ENCODE measurements at places on chromosomes 4 and X.

DNA sequence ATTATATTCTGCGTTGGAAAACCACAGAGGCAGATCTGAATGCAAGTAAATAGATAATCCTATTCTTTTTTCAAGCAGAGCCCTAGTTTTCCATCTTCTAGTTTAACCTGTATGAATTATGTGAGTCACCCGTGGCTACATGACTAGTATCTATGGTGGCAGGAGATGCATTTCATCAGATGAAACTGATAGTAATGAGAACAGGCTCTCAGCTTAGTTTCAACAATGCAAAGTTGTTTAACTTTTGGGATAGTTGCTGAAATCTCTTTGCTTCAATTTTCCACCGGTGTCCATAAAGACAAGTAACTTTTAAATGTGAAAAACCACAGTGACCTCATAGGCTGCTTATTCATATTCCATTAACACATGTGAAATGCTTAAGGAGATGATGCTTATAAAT, 1317.4 kb upstream of the TENM3 start:
- no peak for DNase-seq

- peak; percentile 12 for DNase-seq
Measured at GRCh38 chr4:10180927-10181744, 64.5 kb upstream of the WDR1 start.

DNA sequence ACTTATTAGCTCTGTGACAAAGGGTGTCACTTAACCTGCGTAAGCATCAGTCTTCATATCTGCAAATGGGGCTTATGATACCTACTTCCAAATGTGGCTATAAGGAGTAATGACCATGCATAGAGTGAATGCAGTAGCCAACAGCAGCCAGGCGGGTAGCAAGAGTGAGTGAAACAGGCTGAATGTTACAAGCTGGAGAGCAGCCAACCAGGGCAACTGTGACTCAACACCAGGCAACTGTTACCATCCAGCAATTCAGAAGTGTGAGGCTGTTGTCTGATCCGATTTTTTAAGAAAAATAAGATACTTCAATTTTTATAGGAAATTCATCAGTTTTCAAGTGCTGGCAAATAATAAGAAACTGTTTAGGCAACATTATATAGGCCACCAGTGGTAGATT, 270.2 kb upstream of the TAPT1 start:
- no peak for DNase-seq

GRCh38 chrX:9676738-9677097, 88.9 kb downstream of the GPR143 start:
- DNase-seq: no peak

DNA sequence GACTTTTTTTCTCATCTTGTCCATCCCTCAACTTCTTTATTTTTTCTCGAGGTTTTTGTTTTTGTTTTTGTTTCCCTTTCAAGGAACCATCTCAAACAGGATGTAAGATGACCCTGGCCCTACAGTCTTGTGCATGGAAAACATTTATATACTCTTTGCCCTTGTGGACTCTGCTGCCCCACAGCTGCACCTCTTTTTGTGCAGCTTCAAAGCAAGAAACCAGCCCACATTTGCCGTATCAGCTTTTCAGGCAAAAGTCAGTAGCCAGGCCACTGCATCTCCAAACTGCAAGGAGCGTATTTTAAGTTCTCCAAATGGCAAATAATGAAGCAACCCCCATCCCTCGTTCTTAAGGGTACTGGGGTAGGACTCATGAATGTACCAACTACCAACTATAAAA, 756.5 kb downstream of the C4orf33 start:
- DNase-seq: no peak

DNA sequence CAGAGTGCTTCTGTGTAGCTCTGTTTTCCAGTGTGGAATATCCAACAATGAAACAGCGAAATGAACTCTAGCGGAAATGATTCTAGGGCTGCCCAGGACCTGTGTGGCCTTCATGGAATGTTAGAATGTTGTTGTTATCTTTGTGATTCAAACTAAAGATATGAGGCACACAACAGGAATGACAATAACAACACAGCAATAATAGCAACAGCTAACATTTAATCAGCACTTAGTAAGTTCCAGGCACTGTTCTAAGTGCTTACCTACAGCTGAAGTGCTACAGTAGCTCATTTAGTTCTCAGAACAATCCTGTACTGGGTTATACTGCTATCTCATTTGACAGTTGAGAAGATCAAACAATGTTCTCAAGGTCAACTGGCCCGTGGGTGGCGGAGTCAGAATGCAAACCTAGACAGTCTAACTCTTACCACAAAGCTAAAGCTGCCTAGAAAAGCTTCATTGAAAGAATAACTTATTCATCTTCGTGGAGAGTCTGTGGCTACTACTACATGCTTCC, 63.7 kb downstream of the MAML3 start:
- DNase-seq: no peak

DNA sequence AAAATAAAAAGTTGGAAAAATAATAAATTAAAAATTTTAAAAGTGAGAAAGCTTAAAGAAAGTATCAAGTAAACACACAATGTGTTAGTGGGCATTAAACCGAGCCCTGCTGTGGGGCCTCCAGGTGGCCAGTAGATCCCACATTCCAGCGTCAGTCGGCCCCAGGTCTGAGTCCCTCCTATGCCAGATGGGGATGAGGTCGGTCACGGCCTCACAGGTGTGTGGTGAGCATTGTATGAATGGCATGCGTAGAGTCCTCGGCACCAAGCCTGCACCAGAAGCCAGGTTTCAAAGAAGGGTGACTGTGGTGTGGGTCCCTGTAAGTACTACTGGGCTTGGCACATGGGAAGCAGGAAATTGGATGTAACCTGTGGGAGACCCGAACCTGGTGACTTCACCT, 75.6 kb upstream of the MSX1 start:
- DNase-seq: no peak

DNA sequence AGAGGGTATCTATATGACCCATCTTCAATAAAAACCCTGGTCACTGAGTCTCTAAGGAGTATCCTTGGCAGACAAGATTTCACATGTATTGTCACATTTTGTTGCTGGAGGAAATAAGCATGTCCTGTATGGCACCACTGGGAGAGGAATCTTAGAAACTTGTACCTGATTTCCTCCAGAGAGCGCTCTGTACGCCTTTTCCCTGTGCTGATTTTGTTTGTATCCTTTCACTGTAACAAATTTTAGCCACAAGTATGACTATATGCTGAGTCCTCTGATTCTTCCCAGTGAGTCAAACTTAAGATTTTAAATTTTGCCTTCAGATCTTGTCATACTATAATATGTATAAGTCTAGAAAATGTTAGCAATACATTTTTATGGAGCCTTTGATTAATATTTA, 102.8 kb downstream of the ITIH6 start:
- no peak for DNase-seq

- no peak for DNase-seq
Measured at GRCh38 chrX:40007131-40007755, 90.5 kb downstream of the BCOR start.

GRCh38 chr4:52358883-52359321, 300.2 kb downstream of the USP46 start:
- DNase-seq: no peak

- no peak for DNase-seq
Measured at GRCh38 chr4:6916587-6917460, 7.2 kb downstream of the TBC1D14 start.

GRCh38 chr4:55358668-55359067, 12.6 kb downstream of the SRD5A3 start:
- peak; percentile 56 for DNase-seq

- no peak for DNase-seq
Measured at GRCh38 chr4:139189972-139190371, 13.0 kb upstream of the ELF2 start.

DNA sequence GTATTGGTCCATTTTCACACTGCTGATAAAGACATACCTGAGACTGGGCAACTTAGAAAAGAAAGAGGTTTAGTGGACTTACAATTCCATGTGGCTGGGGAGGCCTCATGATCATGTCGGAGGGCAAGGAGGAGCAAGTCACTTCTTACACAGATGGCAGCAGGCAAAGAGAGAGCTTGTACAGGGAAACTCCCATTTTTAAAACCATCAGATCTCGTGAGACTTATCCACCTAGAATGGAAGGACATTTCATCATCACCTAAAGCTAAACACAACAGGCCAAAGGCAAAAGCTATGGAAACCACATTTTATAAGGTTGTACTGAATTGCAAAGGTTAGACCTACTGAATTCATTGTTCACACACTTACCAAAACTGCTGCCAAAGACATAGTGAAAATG, 6.0 kb upstream of the SLC25A43 start:
- no peak for DNase-seq

GRCh38 chr4:105560421-105560848, 8.0 kb downstream of the ARHGEF38 start:
- no peak for DNase-seq

DNA sequence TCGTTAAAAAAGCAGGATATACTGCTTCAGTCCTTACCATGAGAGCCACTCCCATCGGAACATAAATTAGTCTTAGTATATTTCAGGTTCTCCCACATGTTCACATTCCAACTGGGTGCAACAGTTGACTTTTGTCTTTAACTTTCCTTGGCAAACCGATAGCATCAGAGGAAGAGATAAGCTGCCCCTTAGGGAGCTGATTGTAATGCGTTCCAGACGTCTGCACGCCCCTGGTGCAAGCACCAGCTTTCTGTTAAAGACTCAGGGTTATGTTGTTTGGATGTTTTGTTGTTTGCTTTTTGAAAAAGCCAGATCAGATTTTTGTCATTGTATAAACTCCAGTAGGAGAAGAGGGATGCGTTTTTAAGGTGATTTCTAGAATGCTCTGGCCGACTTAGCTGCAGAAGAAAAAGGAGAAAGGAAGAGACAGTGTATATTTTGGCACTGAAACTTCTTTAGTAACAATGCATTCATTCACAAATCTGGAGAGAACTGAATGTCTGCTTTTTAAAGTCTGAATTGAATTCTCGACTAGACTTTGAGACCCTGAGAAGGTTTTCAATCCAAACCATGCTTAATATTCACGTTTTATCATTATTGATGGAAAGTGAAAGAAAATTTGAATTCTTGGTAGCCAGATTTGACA, 160.9 kb downstream of the CBR4 start:
- DNase-seq: no peak

DNA sequence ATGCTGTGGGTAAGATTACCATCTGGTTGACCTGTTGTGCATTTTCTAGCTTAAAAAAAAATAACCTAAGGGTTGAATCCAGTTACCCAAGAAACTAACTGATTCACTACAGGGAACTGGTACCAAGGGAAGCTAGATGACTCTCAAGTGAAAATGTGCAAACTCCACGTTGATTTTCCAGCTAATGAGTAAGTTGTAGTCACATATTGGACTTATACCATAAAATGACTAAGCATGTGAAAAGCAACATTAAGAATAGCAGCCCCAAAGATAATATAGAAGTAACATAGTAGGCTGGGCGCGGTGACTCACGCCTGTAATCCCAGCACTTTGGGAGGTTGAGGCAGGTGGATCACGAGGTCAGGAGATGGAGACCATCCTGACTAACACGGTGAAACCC, 270.9 kb downstream of the SPRY1 start:
- DNase-seq: no peak

- no peak for DNase-seq
Measured at GRCh38 chr4:91958596-91958995, 345.2 kb upstream of the GRID2 start.

DNA sequence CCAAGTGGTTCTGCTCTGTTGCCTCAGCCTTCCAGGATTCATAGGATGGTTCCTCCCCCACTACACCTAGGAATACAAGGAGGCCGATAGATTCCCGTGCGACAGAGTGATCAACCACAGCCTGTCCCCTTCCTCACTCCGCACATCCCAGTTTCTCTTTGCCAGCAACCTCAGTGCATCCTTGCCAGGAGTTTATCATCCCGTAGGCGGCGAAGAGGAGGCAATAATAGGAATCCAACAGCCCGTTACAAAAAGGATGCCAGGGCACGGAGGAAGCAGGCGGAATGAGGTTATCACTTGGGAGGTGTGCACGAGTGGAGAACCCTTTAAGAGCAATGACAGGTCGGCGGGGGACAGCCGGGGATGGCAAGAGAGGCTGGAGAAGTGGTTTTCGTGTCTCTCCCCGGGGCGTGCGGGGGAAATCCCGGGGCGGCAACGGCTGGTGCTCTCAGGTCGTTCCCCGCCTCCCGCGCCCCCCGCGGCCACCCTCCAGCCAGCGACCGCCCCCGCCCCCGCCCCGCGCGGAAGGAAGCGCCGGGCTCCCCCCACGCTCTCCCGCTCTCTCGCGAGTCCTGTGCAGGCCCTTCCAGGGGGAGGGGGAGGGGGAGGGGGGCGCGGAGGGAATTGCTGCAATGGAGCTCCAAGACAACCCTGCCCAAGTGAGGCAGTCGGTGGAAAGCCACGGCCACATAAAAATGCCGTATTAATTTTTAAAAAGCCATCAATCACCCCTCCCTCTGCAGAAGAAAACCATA, 1.6 kb downstream of the PPP3CA start:
- peak; percentile 73 for DNase-seq

- no peak for DNase-seq
Measured at GRCh38 chr4:153523164-153523796, 57.1 kb downstream of the TMEM131L start.

GRCh38 chr4:122453384-122453995, 3.0 kb downstream of the IL2 start:
- no peak for DNase-seq

GRCh38 chr4:138672393-138672976, 343.1 kb upstream of the NOCT start:
- DNase-seq: no peak

DNA sequence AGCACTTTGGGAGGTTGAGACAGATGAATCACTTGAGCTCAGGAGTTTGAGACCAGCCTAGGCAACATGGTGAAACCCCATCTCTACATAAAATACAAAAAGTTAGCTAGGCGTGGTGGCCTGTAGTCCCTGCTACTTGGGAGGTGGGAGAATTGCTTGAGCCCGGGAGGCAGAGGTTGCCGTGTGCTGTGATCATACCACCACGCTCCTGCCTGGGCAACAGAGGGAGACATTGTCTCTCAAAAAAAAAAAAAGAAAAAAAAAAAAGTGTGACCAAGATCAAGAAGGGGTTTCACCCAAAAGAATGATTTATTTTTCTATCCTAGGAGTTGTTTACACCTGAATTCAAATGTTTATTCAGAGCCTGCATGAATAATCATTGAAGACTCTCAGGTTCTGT, 572.4 kb upstream of the GALNT7 start:
- no peak for DNase-seq

DNA sequence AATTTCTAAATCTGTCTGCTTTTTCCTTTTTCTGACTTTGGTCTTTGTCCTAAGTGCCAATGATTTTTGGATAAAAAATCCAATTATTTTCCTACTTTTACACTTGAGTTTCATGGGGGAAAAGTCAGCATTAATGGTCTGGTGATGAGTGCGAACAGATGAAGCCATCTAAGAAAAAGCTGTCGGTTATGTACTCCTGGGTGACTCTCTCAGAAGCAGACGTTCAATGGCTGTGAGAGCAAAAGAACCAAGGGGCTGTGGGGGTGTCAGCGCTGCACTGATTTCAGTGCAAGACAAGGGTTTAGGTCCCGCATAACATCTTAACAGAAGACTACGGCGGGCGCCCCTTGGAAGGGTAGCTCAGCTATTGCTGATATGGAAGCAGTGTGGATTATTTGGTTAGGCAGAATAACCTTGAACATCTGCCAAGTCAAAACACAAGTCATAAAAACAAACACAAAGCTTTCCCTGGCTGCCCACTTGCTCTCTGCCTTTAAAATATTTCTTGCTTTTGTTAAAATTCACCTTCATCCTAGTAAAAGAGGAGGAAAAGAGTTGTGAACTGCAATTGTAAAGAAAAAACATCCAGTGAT, 240.5 kb downstream of the MAML3 start:
- DNase-seq: no peak
